Ureter (tissue), 1 donor: ENCODE measurements at places on chromosomes 5 and 9. TPM values are rescaled to one million over a fixed set of nuclear protein-coding genes. Genes with fewer than 3 reads are reported as not detected.

HTR1A gene
- total RNA-seq, result 1.8 TPM

- DNase-seq, result no peak
Measured at GRCh38 chr5:154287136-154287535, 96.6 kb downstream of the GALNT10 start.

GRCh38 chr9:38211002-38211401 lies 142.0 kb upstream of the SHB start:
- peak; percentile 4 for DNase-seq

GRCh38 chr9:86751207-86751606 lies 196.1 kb downstream of the GAS1 start:
- no peak for DNase-seq
